ENCODE measurements at places on chromosomes 12 and 14.

- DNase-seq, result no peak
Observed at GRCh38 chr12:14261096-14261495, 104.4 kb upstream of the ATF7IP start.

DNA sequence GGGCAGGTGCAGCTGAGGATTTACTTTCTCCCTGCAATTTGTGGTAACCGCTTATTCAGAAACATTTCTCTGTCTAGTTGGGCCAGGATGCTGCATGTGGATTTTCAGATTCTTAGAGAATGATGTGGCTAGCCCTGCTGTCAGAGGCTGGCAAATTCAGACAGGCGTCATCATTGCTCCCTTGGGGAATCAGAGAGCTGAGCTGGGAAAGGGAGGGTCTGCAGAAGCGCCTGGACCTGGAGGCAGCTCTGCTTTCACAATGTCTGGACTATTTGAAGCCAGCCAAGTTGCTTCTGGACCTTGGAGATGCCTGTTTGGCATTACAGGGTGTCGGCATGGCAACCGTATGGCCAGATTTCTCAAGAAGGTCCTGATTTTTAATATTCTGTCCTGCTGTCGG is 3.4 kb downstream of the GALNT16 start:
- no peak for DNase-seq

DNA sequence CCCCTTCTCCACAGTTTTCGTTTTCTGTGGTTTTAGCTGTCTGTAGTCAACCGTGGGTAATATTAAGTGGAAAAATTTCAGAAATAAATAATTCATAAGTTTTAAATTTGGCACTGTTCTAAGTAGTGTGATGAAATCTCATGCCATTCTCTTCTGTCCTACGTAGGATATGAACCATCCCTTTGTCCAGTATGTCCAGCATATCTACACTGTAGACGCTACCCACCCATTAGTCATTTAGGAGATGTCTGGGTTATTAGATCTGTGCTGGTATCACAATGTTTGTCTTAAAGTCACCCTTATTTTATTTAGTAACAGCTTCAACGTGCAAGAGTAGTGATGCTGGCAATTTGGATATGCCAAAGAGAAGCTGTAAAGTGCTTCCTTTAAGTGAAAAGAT is 44.7 kb downstream of the ATF7IP start:
- DNase-seq, result no peak

DNA sequence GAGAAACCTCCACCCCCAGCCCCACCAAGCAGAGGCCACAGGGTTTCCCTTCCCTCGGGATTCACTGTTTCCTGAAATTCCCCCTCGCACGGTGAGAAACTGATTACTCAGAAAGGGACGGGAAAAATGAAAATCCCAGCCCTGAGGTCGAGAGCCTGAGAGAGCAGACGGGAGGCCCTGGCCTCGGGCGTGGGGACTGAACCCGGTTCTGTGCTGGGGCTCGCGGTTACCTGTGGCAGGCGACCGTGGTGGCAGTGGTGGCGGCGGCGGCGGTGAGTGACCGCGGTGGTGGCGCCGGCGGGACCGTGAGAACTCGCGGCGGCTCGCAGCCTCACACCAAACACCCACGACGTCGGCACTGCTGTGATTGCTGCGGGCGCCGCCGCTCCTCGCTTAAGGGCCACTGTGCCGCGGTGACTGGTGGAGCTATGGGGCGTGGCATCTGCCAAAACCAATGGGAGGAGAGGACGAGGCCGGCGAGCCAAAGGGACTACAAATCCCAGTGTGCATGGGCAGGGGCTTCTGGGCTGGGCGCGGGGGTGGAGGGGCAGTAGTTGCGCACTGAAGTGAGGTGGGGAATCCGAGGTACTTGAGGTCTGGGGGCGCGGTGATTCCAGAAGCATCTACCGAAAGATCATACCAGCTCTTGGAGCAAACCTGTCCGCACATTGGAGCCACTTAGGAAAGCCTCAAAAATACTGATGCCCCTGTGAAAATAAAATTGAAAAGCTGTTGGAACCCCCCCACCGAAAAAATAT is at the start of gene LGMN:
TSS of gene LGMN (minus strand) at position 369 of the 758 bp plus-strand sequence. CDS start 15,841 bp downstream, outside the sequence.
- DNase-seq, result peak; percentile 57

GRCh38 chr12:58358369-58358768 is 417.0 kb downstream of the ATP23 start:
- DNase-seq, result no peak

- no peak for DNase-seq
Observed at GRCh38 chr14:23286902-23287479, 1.1 kb upstream of the HOMEZ start.

DNA sequence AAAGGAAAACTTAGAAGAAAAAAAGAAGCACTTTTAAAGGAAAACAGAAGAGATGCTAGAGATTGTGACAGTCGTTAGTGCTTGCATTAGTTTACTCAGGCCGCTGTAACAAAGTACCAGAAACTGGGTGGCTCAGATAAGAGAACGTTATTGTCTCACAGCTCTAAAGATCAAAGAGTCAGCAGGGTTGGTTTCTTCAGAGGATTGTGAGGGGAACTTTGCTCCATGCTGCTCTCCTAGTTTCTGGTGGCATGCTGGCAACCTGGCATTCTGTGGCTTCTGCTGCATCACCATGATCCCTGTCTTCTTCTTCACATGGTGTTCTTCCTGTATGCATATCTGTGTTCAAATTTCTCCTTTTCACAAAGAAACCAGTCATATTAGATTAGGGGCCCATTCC is 119.4 kb upstream of the PLEKHA5 start:
- DNase-seq, result no peak

All from activated gamma-delta T cell treated with anti-CD3 and anti-CD28 coated beads, Interleukin-2, amount 50 U/mL, for 16 hours (primary cell).